ENCODE measurements at places on chromosomes 12 and 14. TPM values are rescaled to one million over a fixed set of nuclear protein-coding genes. Genes with fewer than 3 reads are reported as not detected.

GRCh38 chr12:12720672-12721161 is 3.5 kb downstream of the CDKN1B start:
- DNase-seq, result no peak
- no peak overlapping the region for H3K4me3 ChIP-seq
- peak overlapping the region; percentile 99 for H3K27ac ChIP-seq
- no peaks in the 10 kb centered on the region for H3K27me3 ChIP-seq
- H3K36me3 ChIP-seq, result no peaks in the 10 kb centered on the region

PLEKHH1 gene
- 2.4 TPM for total RNA-seq

- no peak for DNase-seq
- no peaks in the 10 kb centered on the region for H3K27me3 ChIP-seq
- no peaks in the 10 kb centered on the region for H3K36me3 ChIP-seq
- H3K4me1 ChIP-seq, result peaks cover 13% of the 10 kb centered on the region
- no peak overlapping the region for H3K4me3 ChIP-seq
These were observed 944 bp upstream of the DHRS7 start for GRCh38 chr14:60166142-60166541.

DNA sequence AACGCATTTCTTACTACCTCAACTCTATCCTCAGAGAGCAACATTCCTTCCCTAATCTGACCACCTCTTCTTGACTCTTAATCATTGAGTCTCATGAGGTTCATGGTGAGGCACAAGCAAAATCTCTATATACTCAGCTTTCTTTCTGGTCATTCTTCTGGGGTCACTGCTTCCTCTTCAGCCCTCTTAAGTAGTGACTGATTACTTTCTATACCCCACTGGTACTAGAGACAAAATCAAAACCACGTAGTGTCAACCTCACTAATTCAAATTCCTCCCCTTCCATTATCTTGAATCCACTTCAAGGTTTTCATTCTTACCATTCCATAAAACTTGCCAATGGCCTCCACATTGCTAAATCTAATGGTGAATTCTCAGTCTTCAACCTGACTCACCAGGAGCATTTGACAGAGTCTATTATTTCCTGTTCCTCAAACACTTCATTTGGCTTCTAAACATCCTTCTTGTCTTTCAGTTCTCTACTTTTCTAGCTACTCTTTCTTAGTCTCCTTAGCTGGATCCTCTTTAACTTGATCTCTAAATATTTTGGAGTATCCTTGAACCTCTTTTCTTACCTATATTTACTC is 6.8 kb downstream of the WDHD1 start:
- H3K27ac ChIP-seq, result no peak overlapping the region
- H3K4me3 ChIP-seq, result no peak overlapping the region
- no peak for DNase-seq
- no peaks in the 10 kb centered on the region for H3K36me3 ChIP-seq

DNA sequence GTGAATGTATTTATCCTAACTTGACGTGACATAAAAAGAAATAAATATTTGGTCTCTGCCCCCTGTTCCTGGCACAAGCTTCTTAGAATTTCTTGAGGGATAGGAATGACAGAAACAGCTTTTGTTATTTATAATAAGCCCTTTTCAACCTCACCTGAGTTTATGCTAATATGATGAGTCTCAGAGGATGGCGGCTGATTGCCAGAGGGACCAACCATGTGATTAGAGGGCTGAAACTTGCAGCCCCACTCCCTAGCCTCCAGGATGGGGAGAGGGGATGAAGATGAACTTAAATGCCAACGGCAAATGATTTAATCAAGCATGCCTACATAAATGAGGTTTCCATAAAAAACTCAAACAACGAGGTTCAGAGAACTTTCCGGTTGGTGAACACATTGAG is 42.9 kb downstream of the DNAI7 start:
- DNase-seq, result no peak
- no peaks in the 10 kb centered on the region for H3K27me3 ChIP-seq
- no peak overlapping the region for H3K4me3 ChIP-seq
- no peak overlapping the region for H3K27ac ChIP-seq
- H3K4me1 ChIP-seq, result no peaks in the 10 kb centered on the region

DNA sequence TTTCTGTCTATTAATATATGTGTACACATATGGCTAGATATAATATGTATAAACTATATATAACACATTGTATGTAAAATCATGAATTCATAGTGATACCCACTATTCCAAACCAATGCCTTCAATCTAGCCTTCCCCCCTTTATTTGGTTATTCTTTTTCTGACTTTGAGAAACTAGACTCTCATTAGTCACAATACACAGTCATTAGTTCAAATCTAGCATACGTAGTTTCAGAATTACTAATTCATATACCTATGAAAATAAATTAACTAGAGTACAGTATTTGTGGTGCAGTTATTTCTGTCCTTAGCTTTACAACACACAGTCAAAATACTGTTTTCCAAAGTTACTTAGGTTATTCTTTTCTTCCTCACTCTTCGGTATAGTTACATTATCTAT is 268.2 kb downstream of the DPF3 start:
- no peak overlapping the region for H3K27ac ChIP-seq
- H3K4me1 ChIP-seq, result no peaks in the 10 kb centered on the region
- no peaks in the 10 kb centered on the region for H3K27me3 ChIP-seq

OTOGL gene
- 0.44 TPM for total RNA-seq

DNA sequence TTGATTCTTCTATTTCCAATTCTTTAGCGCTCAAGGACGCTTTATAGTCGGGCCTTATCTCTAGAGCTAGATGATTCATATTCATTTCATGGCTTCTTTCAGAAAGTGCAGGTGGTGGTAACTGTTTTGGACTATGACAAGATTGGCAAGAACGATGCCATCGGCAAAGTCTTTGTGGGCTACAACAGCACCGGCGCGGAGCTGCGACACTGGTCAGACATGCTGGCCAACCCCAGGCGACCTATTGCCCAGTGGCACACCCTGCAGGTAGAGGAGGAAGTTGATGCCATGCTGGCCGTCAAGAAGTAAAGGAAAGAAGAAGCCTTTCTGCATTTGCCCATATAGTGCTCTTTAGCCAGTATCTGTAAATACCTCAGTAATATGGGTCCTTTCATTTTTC is 241.9 kb downstream of the PAWR start:
- H3K4me1 ChIP-seq, result no peaks in the 10 kb centered on the region
- H3K27ac ChIP-seq, result no peak overlapping the region
- H3K36me3 ChIP-seq, result no peaks in the 10 kb centered on the region
- H3K27me3 ChIP-seq, result no peaks in the 10 kb centered on the region

CSAD gene
- 73.0 TPM for total RNA-seq

GRCh38 chr14:61611880-61612630 is 83.3 kb upstream of the HIF1A start:
- no peaks in the 10 kb centered on the region for H3K27me3 ChIP-seq
- no peak for DNase-seq
- no peaks in the 10 kb centered on the region for H3K36me3 ChIP-seq
- no peaks in the 10 kb centered on the region for H3K4me1 ChIP-seq
- no peak overlapping the region for H3K4me3 ChIP-seq

MEG3 gene
- 169 TPM for total RNA-seq

GRCh38 chr12:119378903-119379302 is 44.4 kb downstream of the CCDC60 start:
- no peak overlapping the region for H3K27ac ChIP-seq
- DNase-seq, result no peak
- H3K4me1 ChIP-seq, result no peaks in the 10 kb centered on the region
- no peaks in the 10 kb centered on the region for H3K27me3 ChIP-seq
- H3K36me3 ChIP-seq, result no peaks in the 10 kb centered on the region
- no peak overlapping the region for H3K4me3 ChIP-seq

DNA sequence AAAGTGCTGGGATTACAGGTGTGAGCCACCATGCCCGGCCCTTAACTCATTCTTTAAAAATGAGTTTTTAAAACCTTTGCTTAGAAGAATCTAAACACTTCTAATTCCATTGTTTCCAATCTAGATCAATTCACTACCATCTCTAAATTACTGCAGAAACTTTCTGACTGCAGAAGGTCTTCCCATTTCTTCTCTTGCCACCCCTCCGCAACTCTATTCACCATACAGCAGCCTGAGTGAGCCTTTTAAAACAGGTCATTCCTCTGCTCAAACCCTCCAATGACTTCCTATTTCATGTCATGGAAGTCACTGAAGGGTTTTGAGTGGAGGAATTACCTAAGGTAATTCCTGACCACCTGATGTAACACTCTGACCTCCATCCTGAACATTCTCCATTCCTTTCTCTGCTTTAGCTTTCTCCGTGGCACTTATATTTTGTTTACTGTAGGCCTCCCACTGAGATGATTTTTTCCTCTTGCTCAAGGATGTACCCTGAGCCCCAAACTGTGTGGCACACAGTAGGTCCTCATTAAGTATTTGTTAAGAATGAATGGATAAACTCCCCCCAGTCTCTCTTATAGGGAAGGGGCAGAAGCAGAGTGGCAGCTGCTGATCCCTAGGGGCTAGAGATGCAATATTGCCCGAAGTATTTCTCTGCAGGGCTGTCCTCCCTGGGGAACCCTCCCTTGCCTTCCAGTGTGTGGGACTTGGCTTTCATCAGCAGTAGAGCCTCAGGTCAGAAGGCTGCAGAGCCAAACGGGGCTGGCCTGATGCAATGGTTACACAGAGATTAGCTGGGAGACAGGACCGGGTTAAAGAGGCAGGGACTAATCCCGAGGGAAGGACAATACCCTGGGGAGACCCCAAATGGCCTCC is 1.2 kb downstream of the DDIT3 start:
- H3K27me3 ChIP-seq, result no peaks in the 10 kb centered on the region
- peaks cover 49% of the 10 kb centered on the region for H3K4me1 ChIP-seq
- peak overlapping the region; percentile 64 for H3K4me3 ChIP-seq
- H3K27ac ChIP-seq, result peak overlapping the region; percentile 100
- no peak for DNase-seq
- peaks cover 35% of the 10 kb centered on the region for H3K36me3 ChIP-seq

- peak; percentile 97 for DNase-seq
- no peaks in the 10 kb centered on the region for H3K36me3 ChIP-seq
- H3K27ac ChIP-seq, result peak overlapping the region; percentile 84
- peaks cover 28% of the 10 kb centered on the region for H3K4me1 ChIP-seq
- no peak overlapping the region for H3K4me3 ChIP-seq
These were observed 62.3 kb downstream of the FOS start for GRCh38 chr14:75340921-75341320.

GRCh38 chr14:73323896-73324399 is 86.6 kb downstream of the PAPLN start:
- H3K4me3 ChIP-seq, result no peak overlapping the region
- no peaks in the 10 kb centered on the region for H3K36me3 ChIP-seq
- no peak for DNase-seq
- no peaks in the 10 kb centered on the region for H3K27me3 ChIP-seq
- no peak overlapping the region for H3K27ac ChIP-seq

GRCh38 chr14:99030454-99030853 is 241.5 kb downstream of the BCL11B start:
- H3K27ac ChIP-seq, result no peak overlapping the region
- no peaks in the 10 kb centered on the region for H3K27me3 ChIP-seq
- H3K36me3 ChIP-seq, result no peaks in the 10 kb centered on the region
- DNase-seq, result no peak

DNA sequence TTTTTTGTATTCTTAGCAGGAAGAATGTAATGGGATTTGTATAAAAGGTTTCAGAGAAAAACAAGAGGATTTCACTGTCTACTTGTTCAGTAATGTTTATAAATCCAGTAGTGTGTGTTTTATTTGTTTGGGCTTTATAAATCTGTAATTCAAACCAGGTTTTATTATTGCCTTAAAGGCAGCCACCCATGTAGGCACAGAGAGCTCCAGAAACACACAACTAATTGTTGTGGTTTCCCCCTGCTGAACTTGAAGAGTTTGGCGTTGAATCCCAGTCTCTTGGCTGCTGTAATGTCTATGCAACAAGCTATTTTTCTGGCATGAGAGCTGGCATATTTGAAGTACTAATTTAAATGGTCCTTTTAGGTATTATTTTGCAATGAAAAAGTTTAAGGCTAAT is 63.4 kb upstream of the SLCO1C1 start:
- H3K27ac ChIP-seq, result no peak overlapping the region
- no peaks in the 10 kb centered on the region for H3K36me3 ChIP-seq
- no peaks in the 10 kb centered on the region for H3K27me3 ChIP-seq
- no peaks in the 10 kb centered on the region for H3K4me1 ChIP-seq

DNA sequence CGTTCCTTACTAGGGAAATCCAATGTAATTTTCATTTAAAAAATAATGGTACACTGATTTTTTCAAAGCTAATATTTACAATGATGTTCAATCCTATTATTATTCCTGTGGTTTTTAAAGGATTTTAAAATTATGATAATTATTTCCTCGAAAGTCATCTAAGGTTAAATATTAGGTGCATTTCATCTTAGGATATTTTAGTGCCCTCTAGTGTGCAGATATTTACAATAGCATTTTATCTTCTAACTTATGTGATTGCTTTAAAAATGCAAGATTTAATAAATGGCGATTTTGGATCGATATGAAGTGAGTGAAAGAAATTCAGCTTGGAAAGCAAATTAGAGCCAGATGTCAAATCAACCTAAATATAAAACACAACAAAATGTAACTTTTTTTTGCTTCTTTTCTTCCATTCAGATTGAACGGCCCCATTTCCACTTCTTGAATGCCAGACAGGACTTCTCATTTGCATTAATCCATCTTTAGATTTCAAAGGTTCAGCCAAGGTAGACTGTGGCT is 293.5 kb downstream of the SLC6A15 start:
- H3K27me3 ChIP-seq, result no peaks in the 10 kb centered on the region
- H3K36me3 ChIP-seq, result no peaks in the 10 kb centered on the region
- H3K4me1 ChIP-seq, result no peaks in the 10 kb centered on the region

- no peaks in the 10 kb centered on the region for H3K36me3 ChIP-seq
- H3K27me3 ChIP-seq, result no peaks in the 10 kb centered on the region
- DNase-seq, result no peak
- peaks cover 15% of the 10 kb centered on the region for H3K4me1 ChIP-seq
- H3K4me3 ChIP-seq, result no peak overlapping the region
These were observed 212.5 kb upstream of the RTL1 start for GRCh38 chr14:101116065-101116464.

DNA sequence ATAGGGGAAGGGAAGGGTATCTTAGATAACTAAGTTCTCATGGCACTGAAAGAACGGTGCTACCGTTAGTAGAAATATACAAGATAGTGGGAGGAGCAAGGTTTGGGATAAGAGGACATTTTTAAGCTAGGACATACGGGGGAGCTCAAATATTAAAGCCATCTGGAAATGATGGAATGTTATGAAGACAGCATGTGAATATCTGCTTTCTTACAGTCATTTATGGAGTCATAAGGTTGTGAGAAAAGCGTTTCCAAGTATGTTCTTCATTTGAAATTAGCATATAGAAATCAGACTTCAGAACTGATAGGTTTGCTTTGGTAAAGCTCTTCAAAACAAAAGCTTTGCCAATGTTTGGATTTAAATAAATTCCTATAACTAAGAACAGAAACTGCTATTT is 62.3 kb downstream of the OTOGL start:
- DNase-seq, result no peak
- no peaks in the 10 kb centered on the region for H3K36me3 ChIP-seq
- no peak overlapping the region for H3K27ac ChIP-seq
- H3K4me1 ChIP-seq, result no peaks in the 10 kb centered on the region
- H3K4me3 ChIP-seq, result no peak overlapping the region

CMA1 gene
- total RNA-seq, result not detected

INSM2 gene
- total RNA-seq, result not detected

Measured in tibial nerve (tissue), 4 donors.